Right atrium auricular region (tissue), 2 donors: ENCODE measurements at places on chromosomes 16 and 17. TPM values are rescaled to one million over a fixed set of nuclear protein-coding genes. Genes with fewer than 3 reads are reported as not detected.

SRCIN1 gene
- 1.1 TPM for total RNA-seq

SLC13A2 gene
- total RNA-seq: not detected

CACNG5 gene
- total RNA-seq: not detected

DNA sequence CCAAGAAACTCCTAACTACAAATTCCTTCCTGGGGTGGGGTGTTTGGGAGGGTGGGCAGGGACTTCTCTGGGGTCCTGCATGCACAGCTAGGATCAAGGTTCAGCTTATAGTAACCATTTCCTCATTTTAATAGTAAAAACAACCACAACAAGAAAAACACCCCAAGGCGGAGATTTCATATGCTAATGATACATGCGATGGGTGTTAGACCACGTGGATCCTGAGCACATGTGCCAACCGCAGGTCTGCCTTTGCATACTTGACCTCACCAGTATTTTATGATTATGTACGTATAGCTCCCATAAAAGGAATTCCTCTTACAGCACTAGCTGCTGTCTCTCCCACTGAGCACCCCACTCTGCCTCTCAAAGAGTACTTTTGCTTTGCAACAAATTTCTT lies 1.9 kb downstream of the KRTAP4-11 start:
- no peak for DNase-seq

- no peak for DNase-seq
Observed at GRCh38 chr17:3400055-3400454, 1.8 kb upstream of the OR1E1 start.

DNA sequence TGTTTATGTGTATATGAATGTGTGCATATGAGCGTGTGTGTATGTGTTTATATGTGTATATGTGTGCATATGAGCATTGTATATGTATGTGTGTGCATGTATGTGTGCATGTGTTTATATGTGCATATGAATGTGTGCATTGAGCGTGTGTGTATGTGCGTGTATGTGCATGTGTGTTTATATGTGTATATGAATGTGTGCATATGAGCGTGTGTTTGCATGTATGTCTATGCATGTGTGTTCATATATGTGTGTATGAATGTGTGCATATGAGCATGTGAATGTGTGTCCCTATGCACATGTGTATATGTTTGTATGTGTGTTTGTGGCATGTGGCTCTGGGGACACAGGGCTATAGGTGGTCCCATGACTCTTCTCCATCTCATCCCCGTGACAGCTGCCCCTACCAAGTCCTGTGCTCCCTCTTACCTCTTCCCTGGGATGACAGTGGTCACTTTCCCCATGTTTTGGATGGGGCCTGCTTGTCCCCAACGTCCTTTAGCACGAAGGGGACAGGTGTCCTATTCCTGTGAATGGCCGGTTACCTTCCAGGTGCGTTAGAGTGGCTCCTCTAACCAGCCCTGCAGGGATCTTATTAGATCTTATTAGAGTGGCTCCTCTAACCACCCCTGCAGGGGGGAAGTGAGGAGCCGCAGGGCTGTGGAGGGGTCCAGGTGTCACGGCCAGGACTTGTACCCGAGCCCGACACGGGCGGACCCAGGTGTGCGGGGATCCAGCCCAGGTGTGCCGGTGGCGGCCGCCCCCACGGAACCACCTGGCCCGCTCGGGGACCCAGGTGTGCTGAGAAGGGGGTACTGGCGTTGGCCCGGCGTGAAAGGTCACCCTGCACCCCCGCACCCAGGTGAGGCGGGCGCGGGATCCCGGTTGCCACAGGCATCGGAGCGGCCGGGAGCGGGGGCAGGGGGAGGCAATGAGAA lies 105.6 kb downstream of the SEC14L1 start:
- no peak for DNase-seq
